ENCODE measurements at places on chromosomes 2 and 18.

DNA sequence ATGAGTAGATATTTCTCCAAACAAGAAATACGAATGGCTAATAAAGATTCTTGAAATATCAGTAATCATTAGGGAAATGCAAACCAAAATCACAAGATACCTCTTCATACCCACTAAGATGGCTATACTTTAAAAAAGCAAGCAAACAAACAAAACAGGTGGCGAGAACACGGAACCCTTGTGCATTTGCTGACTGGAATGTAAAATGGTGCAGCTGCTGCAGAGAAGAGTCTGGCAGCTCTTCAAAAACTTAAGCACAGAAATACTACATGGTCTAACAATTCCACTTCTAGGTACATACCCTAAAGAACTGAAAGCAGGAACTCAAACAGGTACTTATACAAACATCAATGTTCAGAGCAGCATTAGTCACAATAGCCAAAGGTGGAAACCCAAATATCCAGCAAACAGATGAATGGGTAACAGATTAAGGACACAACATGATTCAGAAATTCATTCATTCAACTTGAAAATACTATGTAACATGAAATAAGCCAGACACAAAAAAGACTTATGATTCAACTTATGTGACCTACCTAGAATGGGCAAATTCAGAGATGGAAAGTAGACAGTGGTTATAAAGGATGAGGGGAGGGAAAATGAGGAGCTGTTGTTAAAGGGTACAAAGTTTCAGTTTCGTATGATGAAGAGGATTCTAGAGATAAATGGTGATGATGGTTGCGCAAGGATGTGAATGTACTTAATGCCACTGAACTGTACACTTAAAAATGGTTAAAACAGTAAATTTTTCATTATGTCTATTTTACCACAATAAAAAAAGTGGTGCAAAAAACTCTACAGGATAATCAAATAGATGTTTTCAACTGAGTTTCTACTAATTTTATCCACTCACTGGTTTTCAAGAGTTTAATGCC lies 26.9 kb upstream of the GPR75 start:
- no peak for DNase-seq

DNA sequence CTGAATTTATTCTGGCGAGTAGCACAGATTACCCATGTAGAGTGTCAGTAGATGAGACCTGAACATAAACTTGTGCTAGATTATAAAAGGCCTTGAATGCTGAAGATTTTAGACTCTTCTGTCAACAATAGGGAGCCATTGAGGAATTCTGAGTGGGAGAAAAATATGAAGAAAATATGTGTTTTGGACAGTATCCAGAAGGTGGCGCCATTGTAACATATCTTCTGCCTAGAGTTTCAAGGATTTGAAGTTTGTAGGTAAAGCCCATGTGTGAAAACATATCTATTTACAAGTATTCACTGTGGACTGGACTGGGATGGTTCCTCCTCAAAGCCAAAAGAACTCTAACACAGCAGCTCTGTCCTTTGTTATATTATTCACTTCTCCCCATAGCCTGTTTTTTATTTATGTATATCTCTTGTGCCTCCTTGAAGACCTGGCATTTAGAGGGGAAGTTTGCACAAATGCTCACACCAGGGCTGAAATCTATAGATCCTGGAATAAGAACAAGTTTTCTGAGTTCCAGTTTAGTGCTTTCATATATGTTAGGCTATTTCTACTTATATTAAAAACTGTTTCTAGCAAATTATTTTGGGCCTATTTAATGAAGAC lies 124.9 kb downstream of the RDH14 start:
- no peak for DNase-seq

- DNase-seq = no peak
Observed at GRCh38 chr18:74275736-74276135, 16.0 kb downstream of the CYB5A start.

DNA sequence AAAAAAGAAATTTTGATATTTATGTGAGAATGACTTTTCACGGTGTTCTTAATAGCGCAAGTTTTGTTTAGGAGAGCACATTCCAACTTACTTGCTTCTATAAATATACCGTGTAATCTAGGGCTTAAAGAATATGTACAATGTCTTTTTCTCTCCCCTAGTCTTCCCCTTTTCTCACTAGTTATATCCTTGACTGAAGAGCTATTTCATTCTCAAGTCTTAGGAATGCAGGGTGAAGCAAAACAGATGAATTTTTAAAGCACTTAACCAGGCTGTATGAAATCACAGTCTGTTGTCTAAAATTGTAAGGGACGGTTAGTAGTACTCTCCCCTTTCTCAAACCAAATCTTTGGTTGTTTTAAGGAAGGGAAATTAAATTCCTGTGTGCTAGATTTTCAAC lies 29.6 kb upstream of the SLC30A6 start:
- DNase-seq = no peak

GRCh38 chr2:126539101-126539500 lies 116.9 kb upstream of the GYPC start:
- no peak for DNase-seq

- DNase-seq = no peak
Observed at GRCh38 chr2:174971868-174972781, 33.1 kb downstream of the CHN1 start.

GRCh38 chr18:8469544-8470130 lies 139.6 kb upstream of the RAB12 start:
- no peak for DNase-seq

- no peak for DNase-seq
Observed at GRCh38 chr18:42901161-42901560, 214.3 kb downstream of the RIT2 start.

- DNase-seq = no peak
Observed at GRCh38 chr18:39521164-39521563, 1955.6 kb upstream of the CELF4 start.

DNA sequence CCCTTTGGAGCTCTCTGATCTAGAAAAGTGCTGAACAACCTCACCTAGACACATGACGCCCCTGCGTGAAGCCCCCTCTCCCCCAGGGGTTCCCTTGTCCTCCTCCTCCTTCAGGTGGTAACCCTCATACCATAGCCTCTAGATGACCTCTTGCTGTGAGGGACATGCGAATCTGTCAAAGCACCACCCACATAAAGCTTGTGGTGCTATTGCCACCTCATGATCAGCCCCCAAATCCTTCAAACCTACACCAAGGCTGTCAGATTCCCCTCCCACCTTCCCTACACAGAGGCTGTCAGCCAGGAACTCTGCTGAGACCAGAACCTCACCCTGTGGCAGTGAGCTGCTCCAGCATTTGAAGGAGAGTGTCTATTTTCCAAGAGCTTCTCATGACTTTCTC lies 43.1 kb upstream of the TEX51 start:
- no peak for DNase-seq

- no peak for DNase-seq
Observed at GRCh38 chr18:77308216-77308615, 58.6 kb downstream of the GALR1 start.

- DNase-seq = no peak
Observed at GRCh38 chr18:79932907-79933306, 18.5 kb downstream of the SLC66A2 start.

DNA sequence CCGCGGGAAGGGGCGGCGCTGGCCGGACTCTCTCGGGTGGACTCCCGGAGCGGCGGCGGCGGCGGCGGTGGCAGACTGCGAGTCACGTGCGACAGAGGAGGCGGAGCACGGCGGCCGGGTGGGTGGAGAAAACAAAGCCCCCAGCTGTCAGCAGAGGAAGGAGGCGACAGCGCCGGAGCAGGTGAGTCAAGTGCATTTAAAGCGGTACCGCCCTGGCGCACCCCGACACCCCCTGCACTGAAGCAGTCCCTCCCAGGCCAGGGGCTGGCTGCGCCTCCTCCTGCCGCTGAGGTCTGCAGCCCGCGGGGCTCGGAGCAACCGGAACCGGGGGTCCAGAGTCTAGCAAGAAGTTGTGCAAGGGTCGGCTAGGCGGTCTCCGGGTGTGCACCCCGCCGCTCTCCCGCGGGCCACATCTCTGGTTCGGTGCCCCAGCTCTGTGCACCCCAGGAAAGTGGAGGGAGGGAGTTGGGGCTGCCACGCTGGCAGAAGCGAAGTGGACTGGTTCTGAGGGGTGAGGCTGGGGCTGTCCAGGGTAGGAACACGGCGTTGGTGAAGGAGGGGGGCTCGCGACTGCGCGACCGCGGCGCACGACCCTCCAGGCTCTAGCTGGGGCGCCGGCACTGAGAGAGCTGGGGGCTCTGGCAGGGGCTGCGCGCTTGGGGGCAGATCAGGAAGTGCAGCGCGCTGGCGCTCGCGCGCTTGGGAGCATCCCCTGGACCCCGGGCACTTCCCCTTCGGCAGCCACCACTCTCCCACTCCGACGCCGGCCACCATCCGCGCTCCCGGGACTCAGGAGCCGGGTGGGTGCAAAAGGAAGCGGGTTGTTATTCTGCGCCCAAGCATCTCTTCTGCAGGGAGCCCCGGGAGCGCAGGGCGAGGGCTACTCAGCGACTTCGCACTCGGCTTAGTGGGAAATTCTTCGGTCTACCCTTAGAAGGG lies 64.0 kb upstream of the MAPRE2 start:
- peak; percentile 72 for DNase-seq

DNA sequence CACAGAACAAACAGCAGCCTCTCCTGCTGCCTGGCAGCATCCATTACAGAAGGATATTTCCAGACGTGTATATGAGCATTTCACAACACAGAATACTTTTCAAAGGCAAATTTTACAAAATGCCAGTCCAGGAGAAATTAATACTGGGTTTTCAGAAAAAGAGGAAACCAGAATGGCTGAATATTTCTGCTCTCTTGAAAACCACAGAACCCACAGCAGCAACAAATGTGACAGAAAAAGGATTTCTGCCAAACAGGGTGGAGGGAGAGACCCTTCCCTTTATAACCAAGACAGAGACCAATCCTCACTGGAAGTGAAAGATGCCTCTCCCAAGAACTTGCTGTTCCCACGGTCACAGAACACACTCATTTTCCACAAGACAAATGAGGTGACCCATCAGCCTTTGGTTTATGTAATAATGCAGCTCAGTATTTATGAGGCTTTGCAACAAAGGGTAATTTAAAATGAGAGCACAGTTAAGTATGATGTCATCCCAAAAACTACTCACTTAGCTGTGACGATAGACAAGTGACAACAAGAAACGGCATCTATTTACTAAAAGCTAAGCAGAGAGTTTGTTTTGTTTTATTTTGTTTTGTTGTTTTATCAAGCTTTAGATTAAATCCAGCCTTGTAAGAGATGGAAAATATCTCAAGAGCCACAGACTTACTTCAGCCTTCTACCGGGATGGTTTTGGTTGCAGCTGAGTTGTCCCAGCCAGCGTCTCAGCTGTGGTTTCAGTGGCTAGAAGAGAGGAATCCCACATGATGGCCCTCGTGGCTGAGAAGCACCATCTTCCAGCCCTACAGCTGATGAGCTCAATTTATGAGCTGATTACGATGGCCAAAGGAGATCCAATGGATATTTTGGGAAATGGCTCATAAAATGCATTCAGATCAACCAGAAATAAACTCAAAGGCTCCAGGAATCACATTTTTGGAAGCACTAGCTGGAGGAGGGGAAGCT lies 249.3 kb upstream of the AGAP1 start:
- no peak for DNase-seq

DNA sequence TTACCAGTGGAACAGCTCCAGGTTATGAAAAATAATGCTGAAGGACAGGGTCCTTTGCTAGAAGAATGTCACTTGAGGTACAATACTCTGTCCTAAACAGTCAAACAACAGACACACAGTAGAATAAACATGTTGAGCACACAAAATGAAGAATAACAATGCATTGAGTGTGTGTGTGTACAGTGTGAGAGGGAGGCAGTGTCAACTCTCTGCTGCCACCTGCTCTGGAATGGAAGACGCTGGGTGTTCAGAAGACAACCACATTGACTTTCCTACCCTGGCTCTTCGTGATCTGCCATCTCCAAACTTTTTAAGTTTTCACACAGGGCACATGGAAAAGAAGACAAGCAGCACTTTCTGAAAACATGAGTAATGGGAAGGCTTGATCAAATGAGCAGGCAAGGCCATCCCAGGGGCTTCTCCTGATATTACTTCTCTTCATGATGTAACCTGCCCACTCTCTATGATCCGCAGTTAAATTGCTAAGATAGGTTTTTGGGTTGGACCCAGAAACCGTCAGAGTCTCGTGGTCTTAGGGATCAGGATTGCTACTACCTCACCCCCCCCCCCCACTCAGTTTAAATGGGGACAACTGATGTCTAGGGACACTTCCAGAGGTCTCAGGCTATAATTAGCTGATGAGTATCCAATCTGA lies 533.2 kb upstream of the TNP1 start:
- DNase-seq = no peak

GRCh38 chr2:72367530-72368225 lies 220.0 kb upstream of the CYP26B1 start:
- DNase-seq = no peak

GRCh38 chr2:119198240-119198840 lies 25.3 kb upstream of the STEAP3 start:
- no peak for DNase-seq

DNA sequence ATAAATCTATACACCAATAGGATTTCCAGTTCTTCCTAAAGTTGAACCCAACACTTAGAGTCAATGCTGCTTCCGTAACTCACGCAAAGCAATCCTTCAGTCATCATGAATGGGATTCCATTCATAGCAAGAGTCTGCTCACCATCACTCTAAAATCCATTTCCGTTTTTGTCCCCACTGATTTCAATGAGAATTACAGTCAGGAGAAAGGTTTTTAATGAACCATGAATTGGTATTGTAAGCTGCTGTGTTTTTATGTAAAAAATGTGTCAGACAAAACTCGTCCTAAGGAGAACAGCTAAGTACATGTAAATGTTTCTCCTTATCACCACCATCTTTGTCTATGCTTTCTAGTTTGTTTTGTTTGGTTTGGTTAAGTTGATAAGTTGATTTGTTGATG lies 391.5 kb downstream of the IRS1 start:
- DNase-seq = no peak

DNA sequence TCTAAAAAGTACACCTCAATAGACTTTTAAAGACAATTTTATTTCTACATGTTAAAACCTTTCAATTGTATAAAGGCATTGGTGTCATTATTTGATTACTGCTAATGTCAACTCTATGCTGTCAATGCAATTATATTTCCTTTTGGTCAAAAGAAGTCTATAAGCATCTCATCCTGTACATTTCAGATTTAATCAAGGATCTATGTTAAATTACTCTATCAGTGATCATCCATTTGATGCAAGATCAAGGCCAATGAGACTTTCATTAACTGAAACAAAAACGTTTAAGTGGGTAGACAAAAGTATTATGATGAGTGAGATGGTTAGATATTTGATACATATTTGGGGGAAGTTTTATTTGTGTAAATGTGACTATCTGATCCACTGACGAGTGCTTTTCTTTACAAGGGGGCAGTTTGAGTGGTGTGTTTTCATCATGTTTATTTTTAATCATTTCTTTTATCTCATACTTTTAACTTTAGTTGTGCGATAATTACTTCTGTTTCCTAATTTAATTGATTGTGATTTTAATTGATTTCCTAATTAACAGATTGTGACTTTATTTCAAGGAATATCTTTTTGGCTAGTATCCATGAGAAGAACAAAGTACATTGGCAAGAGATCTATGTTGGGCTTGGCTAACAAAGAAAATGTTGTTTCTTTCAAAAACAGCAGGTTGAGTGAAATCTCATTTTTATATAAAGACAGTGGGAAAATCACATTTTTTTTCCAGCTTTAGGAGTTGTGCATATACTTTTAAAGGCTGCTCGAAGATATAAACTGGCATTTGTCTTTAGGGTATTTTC lies 1.1 kb downstream of the ARHGAP28 start:
- DNase-seq = no peak

Measured in activated CD8-positive, alpha-beta memory T cell treated with anti-CD3 and anti-CD28 coated beads for 4 hours (primary cell).